Panc1 (cell line): ENCODE measurements at places on chromosomes 1 and 21.

DNA sequence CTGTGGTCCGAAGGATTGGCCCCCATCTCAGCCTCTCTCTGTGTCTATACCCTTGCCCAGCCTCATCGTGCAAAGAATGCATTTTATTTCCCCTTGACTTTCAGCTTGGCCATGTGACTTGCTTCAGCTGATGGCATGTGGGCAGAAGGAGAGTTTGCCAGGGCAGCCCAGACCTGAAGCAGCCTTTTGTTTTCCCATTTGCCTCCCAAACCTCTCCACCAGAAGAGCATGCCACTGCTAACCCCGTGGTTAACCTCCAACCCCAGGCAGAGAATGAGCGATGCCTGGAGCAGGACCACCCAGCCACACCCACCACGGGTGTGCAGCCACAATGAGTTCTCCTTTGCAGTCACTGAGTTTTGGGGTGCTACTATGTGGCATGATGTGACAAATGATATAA is 136.4 kb downstream of the SETD4 start:
- no peak for DNase-seq

DNA sequence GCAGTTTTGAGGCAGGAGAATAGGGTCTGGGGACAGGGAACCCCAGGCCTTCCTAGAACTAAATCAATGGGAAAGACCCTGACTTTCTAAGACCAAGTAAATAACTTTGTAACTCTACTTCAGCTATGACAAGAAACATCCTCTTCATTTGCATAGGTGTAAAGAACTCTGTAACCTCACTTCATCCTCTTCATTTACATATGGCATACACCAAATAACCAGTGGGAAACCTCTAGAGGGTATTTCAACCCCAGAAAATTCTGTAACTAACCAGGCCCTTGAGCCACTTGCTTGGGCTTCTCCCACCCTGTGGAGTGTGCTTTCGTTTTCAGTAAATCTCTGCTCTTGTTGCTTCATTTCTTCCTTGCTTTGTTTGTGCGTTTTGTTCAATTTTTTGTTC is 495.6 kb downstream of the SIPA1L2 start:
- no peak for DNase-seq

GRCh38 chr1:246181241-246181640 is 325.8 kb downstream of the SMYD3 start:
- DNase-seq, result no peak

DNA sequence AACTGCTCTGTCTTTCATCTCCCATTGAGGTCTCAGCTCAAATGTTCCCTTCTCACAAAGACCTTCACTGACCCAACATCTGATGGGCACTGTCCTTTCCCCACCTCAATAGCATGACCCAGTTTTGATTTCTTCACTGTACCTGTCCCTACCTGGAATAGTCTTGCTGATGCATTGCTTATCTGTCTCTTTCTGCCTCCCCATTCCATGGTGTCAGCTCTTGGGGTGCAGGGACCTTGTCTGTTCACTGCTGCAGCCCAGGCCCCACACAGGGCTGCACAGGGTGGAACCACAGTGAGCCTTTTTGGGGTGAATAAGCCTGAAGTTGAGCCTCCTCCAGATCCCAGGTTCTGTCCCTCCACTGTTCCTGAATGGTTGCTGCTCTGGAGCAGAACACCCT is 414.9 kb downstream of the PTPRU start:
- DNase-seq, result no peak

DNA sequence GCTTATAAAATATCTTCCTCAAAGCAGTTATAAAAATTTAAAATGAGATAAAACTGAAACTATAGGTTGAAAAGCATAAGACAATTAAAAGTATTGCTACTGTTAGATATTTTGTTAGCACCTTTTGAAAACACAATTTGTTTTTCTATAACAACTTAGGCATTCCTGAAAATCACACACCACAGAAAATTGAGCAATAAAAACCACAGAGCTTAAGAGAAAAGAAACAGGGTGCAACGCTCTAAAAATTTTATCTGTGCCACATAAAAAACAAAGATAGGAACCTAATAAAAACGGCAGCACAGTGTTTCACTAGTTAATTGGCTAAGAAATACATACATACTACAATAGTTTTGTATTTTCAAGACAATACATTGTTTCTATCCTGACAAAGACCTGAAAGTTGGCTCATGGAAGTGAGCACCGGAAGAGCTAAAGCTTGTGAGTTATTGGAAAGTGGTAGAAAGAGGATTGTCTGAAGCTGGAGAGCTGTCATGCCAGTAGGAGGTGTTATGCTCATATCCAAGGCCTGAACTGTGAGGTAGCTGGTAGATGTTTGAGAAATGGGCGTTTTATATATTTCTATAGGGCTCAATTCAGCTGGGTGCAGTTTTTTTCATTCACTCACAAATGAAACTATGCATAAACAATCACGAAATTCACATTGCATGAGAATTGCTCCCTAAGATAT is 45.8 kb downstream of the RGS7 start:
- no peak for DNase-seq

- no peak for DNase-seq
Observed at GRCh38 chr1:82893712-82894470, 1093.2 kb downstream of the ADGRL2 start.

DNA sequence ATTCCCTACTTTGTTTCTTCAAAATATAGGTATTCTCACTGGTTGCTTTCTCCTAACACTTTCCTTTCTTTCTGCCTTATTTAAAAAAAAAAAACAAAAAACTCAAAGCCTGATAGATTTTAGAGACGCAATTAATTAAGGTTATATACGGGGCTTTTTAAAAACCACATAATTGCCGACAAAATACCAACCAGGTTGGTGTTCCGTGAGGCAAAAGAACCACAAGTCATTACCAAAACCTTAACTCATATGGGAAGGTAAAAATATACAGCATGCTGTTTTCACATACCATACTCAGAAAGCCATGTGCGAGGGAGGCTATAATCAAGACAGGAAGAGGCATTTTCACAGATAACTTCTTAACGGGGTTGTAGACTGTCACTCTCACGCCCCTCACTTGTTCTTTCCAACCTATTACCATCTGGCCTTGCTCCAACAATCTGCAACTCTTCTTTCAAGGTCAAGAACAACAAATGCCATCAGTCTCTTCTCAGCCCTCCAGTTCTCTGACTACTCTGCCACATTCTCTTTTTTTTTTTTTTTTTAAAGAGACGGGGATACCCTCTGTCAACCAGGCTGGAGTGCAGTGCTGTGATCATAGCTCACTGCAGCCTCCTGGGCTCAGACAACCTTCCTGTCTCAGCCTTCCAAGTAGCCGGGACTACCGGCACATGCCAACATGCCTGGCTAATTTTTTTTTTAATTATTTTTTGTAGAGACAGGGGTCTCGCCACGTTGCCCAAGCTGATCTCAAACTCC is 102.6 kb downstream of the APP start:
- no peak for DNase-seq

- DNase-seq, result no peak
Observed at GRCh38 chr1:234545517-234546386, 64.2 kb downstream of the IRF2BP2 start.

- DNase-seq, result no peak
Observed at GRCh38 chr1:212482006-212482636, 49.4 kb downstream of the NENF start.

GRCh38 chr1:235866205-235866912 is at the start of gene LYST:
Gene LYST, minus strand, starts transcription at chr1:235866906. Its CDS starts 36,489 bp downstream, at chr1:235830417.
- DNase-seq, result no peak

GRCh38 chr1:67700220-67700619 is 15.2 kb downstream of the GADD45A start:
- no peak for DNase-seq

DNA sequence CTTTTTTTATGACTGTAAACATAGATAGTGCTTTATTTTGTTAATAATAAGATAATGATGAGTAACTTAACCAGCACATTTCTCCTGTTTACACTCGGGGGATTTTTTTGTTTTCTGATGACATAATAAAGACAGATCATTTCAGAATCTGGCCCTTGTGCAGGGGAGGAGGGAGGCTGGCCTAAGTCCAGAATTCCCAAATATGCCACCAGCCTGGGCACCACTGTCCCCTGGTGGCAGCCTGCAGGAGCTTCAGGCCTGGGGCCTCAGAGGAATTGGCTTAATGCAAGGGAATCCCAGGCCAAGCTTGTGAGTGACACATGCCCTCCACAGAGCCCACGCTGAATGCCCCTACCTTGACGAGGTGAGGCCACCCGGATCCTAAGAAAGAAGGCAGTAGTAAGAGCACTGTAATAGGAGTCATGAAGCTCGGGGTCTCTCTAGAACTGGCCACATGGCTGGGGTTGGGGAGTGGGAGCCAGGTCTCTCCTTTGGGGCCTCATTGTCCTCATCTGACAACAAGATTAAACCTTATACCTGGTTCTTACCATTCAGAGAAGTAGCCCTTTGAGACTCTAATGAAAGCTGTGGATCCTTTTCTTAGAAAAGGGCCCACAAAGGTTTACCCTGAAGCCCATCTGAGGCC is 24.1 kb downstream of the ETNK2 start:
- peak; percentile 54 for DNase-seq

DNA sequence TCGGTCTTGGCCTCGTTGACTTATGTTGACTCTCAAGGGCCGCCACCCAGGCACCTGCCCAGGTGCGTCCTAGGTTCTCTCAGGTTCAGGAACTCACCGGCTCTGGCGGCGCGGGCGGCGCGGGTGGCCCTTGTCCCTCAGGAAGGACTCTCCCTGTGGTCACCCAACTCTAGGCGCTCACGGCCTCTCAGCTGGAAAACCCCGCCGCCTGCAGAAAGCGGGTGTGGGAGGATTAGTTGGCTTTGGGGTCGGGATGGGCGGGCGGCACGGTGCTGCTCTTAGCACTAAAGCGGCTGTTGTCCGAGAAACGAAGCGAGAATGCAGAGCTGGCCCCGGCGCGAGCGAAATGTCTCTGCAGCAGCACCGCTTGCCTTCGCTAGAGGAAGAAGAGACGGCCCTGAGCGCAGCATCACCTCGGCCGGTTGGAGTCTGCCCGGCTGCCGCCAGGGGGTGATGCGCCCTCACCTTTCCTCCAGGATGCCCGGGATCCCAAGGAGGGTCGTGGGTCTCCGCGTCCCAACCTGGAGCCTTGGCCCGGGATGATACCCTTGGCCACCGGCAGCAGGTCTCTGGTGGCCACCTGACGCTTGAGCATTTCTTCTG is 8.1 kb upstream of the TADA1 start:
- DNase-seq, result no peak

- no peak for DNase-seq
Observed at GRCh38 chr1:171784784-171785183, 3.3 kb downstream of the METTL13 start.

GRCh38 chr1:155200920-155201319 is 6.8 kb downstream of the THBS3 start:
- no peak for DNase-seq

DNA sequence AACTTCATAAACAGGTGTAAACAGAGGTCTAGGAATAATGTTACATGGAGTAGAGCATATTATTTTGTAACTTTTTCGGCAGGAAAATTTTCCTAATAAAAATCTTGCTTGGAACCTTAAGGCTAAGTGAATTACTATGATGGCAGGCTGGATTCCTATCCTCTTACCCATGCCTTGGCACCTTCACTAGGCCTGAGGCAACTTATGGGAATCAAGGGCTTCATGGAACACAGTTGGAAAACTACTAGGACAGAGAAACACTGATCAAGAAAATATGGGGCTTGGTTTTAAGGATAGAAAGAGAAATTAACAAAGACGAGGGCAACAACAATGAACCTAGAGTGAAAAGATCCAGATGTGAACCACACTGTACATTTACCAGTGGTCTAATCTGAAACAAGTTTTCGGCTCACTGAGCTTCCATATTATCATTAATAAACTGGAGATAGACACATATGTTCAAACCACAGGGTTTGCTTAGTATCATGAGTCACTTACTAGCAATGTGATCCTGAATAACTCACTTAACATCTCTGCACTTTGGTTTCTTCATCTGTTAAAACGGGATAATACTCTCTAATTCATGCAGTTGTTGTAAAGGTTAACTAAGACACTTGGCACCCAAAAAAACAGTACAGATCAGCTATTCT is 68.5 kb downstream of the GPATCH2 start:
- DNase-seq, result no peak

DNA sequence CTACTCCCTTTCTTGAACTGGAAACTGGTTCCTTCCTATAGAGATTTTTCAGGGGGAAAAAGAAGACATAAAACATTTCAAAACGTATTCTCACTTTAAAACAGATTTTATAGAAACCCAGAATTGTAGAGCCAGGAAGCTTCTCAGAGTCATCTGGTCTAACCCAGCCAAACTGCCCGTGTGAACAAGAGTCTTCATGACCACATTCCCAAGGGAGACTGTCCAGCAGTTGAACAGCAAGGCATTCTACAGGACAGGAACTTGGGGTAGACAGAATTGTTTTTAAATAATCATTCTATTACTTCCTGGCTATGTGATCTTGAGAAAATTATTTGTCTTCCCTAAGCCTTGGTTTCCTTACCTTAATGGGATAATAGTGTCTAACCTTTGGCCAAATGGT is 163.5 kb upstream of the IVNS1ABP start:
- no peak for DNase-seq

DNA sequence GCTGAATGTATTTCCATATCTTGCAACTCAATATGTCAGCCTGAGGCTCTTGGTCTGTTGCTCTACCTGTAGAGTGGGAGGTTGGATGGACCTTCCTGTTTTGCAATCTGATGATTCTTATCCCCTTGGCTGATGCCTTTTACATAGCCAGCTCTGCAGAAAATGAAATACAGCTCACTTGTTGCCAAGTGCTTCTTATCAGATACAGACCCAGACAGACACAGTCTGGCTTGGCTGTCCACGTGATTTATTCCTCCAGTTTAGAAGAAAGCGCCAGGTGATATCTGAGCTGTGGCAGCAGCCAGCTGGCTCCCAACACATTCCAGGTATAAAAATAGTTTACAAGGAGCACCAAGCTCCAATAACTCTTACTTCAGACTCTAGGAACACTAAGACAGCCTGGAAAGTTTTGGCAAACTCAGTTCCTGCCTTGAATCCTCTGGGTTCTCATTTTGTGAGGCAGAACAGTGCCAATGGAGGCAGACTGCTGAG is 479.2 kb upstream of the USP24 start:
- no peak for DNase-seq
